HL-60 (cell line): ENCODE measurements at places on chromosomes 12 and 14.

DNA sequence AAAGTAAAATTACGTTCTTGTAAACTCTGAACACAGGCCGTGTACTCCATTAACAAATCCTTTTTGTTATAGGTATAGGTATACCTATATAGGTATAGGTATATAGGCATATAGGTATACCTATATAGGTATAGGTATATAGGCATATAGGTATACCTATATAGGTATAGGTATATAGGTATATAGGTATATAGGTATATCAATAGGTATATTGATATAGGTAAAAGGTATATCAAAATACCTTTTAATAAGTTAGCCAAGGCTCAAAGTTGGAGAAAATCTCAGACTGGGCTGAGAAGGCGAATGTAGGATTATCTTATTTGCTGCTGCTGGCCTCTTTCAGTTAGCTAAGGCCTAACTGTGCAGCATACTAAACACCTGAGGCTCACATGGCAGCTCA lies 3.4 kb downstream of the SCFD1 start:
- DNase-seq: no peak

DNA sequence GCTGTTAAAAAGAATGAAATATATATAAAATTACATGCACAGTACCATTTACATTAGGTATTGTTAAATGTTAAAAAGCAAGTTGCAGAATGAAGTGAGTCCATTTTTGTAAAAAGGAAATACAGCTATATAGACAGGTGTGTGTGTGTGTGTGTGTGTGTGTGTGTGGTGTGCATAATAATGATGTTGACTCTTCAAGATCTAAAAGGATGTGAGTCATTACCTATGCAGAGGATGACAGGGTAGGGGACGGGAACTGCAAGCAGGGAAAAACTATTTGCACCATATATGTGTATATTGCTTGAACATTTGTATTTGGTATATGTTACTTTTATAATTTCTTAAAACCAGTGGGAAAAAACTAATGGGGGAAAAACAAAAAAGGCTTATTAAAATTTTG lies 3.1 kb downstream of the C14orf39 start:
- no peak for DNase-seq

DNA sequence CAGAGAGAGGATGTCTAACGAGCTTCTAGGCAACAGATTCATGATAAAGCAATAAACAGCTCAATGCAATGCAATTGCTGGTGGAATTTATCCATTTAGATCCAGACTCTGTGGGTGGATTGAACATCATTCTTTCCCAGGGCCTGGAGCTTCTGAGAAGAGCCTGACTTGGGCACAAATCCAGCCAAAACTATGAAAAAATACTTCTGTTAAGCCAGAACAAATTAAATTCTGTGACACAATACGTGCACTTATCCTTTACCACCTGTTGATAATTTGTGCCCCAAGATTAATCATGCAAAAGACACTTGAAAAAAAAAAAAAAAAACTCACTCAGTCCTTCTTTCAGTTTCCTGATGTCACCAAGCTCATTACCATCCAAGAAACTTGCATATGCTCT lies 446.0 kb upstream of the DCN start:
- DNase-seq: no peak

- DNase-seq: no peak
These were observed 670.0 kb upstream of the NOVA1 start for GRCh38 chr14:27267876-27268275.

- DNase-seq: peak; percentile 32
These were observed 21.0 kb downstream of the CFL2 start for GRCh38 chr14:34693228-34693939.

GRCh38 chr12:823028-823698 lies 70.8 kb downstream of the WNK1 start:
- DNase-seq: peak; percentile 54

GRCh38 chr12:71440763-71441748 lies 1.5 kb downstream of the LGR5 start:
- DNase-seq: peak; percentile 49

DNA sequence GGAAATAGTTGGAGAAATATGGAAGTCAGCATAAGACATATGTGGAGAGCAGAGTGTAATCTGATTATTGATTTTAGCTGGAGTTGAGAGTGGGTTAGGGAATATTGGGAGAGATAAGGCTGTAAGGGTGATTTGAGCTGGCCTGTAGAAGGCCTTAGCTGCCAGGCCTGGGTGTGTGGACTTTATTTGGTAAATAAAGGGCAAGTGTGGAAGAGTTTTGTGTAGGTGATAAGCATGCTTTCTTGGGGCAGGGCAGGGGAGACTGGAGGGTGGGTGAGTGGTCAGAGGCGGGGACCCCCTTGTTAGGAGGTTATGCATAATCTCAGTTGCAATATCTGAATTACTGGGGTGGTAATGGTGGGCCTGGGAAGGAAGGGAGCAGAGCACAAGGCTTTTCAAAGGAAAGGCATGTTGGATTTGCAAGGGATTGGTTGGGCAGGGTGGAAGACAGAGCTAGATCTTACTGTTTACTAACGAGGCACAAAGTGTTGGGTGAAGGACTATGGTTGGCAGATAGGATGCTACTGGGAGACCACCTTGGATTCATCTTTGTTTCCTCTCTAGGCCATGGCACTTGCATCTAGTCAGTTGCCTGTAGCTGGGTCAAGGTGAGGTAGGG lies 5.5 kb downstream of the KHNYN start:
- DNase-seq: no peak
